AG09319 (cell line): ENCODE measurements at places on chromosomes 1 and 21.

GRCh38 chr21:16522548-16522947 is 792.8 kb downstream of the USP25 start:
- DNase-seq, result no peak

GRCh38 chr1:119874186-119874585 is 22.1 kb downstream of the ADAM30 start:
- no peak for DNase-seq

GRCh38 chr1:173426057-173426456 is 51.1 kb upstream of the PRDX6 start:
- DNase-seq, result no peak

DNA sequence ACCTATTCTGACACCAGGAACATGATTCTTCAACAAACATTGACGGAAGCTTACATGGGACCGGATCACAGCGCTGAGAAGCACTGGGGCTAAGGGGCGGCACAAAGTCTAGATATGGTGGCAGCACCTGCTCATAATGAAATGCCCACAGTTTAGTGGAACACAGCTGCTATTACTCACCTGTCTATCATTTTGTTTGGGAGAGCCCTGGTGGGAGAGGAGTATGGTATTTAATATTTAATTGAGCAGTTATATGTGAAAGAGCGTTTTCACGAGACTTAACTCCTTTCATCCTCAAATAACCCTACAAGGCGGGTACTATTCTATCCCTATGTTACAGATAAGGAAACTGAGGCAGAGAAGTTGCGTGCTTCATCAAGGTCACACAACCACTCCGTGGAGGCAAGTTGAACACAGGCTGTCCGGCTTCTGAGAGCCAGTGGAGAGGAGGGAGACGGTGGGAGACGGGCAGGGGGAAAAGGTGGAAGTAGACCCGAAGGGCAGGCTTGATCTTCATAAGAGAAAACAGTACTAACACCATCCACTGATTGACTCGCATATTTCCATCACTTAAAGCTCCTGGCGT is 790 bp upstream of the TSNAX start:
- DNase-seq, result no peak

- DNase-seq, result no peak
These were observed 52.8 kb downstream of the SLC44A3 start for GRCh38 chr1:94872771-94873495.
